ENCODE measurements at places on chromosomes 7 and 10. TPM values are rescaled to one million over a fixed set of nuclear protein-coding genes. Genes with fewer than 3 reads are reported as not detected.

- peak; percentile 66 for DNase-seq
- peaks cover 11% of the 10 kb centered on the region for H3K4me1 ChIP-seq
- H3K4me3 ChIP-seq = no peak overlapping the region
- H3K36me3 ChIP-seq = no peaks in the 10 kb centered on the region
- peak overlapping the region; percentile 13 for H3K27ac ChIP-seq
- no peaks in the 10 kb centered on the region for H3K27me3 ChIP-seq
These were observed 517.4 kb downstream of the CCSER2 start for GRCh38 chr10:84845628-84846261.

SGPL1 gene
- total RNA-seq = 40.9 TPM

- H3K27ac ChIP-seq = no peak overlapping the region
- H3K27me3 ChIP-seq = no peaks in the 10 kb centered on the region
- no peaks in the 10 kb centered on the region for H3K36me3 ChIP-seq
- peaks cover 2% of the 10 kb centered on the region for H3K4me1 ChIP-seq
- DNase-seq = no peak
- H3K4me3 ChIP-seq = no peak overlapping the region
These were observed 81.2 kb downstream of the HIPK2 start for GRCh38 chr7:139696552-139696951.

TFR2 gene
- total RNA-seq = 0.27 TPM

PLEKHS1 gene
- not detected for total RNA-seq

GRCh38 chr10:3538656-3539531, 246.1 kb downstream of the KLF6 start:
- no peak overlapping the region for H3K27ac ChIP-seq
- no peak overlapping the region for H3K4me3 ChIP-seq
- no peaks in the 10 kb centered on the region for H3K36me3 ChIP-seq

DNA sequence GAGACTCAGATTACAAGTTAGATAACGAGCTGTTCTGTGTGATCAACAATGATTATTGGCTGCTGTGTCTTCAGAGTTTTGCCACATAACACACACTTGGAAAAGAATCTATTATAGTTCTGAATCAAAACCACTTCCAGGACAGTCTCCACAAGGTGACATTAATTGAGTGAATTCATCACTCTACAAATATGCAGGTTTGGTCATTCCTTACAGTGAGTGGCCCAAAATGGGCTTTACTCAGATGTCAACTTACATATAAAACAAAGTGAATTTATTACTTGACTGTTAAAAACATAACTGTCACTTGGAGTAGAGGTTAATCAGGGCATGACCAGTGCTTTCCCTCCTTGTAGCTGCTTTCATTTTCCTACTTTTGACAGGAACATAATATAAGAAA, 984.3 kb downstream of the REEP3 start:
- H3K27ac ChIP-seq = no peak overlapping the region
- no peaks in the 10 kb centered on the region for H3K4me1 ChIP-seq
- DNase-seq = no peak
- no peaks in the 10 kb centered on the region for H3K27me3 ChIP-seq
- no peak overlapping the region for H3K4me3 ChIP-seq
- no peaks in the 10 kb centered on the region for H3K36me3 ChIP-seq

DNA sequence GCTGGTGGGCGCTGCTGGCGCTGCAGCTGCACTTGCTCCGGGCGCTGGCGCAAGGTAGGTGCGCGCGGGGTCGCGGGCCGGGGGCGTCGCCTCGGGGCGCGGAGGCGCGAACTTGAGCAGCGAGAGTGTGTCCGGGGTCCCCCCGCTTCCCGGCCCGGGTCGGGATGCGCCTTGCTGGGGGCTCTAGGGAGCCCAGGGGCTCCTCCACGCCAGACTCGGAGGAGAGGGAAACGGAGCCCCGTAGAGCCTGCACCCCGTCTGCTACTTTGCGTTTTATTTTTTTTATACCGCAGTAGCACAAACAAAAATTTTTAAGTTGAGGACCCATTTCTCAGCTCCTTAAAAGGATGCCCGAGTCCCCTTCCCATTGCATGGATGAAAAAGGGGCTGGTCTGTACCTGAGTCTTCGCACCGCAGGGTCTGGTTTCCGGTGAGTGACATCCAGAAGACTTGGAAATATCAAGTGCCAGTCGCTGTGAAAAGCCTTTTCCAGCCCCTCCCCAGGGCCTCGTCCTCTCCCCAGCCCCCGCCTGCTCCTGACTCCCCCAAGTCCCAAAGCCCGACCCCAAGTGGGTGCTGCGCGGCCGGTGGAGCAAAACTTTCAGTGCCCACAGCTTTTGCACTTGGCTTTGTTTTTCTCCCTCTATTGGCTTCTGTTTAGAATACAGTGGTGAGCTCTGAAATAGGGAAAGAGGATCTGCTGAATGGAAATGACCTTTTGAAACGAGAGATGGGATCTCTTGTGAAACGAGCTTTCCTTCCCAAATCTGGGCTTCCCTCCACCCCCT, 973 bp downstream of the SDK1 start:
- no peaks in the 10 kb centered on the region for H3K36me3 ChIP-seq
- DNase-seq = peak; percentile 18
- peak overlapping the region; percentile 32 for H3K4me3 ChIP-seq
- peaks cover 7% of the 10 kb centered on the region for H3K4me1 ChIP-seq
- no peaks in the 10 kb centered on the region for H3K27me3 ChIP-seq

DNA sequence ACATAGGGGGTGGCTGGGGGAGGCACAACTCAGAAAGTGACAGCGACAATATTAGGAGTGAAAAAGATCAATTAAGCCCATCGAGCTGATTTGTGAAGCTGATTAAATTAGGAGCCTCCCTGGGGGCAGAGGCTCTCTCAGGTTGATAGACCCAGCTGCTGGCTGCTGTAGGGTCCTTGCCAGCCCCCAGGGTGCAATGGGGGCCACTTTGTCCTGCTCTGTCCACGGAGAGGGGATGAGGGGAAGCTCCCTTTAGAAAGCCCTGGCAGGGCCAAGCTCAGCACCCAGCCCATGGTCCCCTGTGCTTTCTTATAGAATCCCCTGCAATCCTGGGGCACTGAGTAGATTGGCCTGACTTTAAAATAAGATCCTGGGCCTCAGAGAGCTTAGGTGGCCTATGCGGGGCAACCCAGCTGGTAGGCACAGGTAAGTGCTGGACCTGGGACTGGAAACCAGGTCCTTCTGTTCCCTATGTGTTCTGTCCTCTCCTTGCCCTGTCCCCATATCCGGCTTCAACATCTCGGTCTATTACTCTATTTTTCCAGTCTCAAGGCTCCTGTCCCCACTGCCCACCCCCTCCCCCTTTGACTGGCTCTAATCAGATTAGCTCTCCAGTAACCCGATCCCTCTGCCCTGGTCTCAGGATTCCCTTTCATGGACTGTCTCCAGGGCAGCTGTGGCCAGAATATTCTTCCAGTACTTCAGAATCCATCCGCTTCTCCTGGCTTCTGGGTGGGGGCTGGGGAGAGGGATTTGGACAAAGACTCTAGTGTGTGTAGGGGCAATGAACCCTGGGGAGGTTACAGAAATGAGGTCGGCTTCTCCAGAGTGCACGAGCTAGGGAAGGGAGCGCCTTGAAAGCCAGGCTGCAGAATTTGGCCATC, 259.6 kb downstream of the RPS24 start:
- H3K27ac ChIP-seq = no peak overlapping the region
- no peaks in the 10 kb centered on the region for H3K4me1 ChIP-seq
- H3K36me3 ChIP-seq = no peaks in the 10 kb centered on the region
